ENCODE measurements at places on chromosomes 7 and 10.

DNA sequence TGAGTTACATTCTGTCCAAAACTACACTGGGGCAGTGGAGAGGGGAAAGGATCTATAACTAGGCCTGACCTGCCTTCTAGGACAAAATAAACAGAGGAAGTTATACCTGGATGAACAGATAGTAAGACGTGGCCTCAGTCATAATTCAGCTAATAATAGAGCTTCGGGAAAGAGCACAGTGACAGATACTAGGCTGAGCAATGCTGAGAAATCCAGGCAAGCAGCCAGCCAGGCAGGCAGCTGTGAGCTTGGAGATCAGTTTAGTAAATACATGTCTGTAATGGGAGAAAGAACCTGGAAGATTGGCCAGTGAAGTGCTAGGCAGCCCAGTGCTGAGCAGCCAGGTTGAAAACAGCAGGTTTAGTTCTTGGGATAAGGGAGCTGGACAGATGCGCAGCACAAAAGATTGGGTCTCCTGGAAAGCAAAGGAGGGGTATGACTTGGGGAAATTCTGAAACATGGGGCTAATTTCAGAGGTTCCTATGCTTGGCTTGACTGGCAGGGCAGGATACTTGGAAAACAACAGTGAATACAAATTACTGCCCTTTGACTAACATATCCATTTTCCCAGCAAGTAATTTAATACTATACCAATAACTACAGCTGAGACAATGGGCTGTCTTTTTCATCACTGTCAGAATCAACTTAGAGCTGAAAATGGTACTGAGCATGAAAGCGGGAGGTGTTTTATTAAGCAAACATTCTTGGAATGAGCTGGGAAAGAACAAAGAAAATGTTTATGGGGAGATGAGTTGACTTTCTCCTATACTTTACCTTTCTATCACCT, 140.8 kb downstream of the DGKB start:
- no peak for DNase-seq

GRCh38 chr7:6228361-6229229, 43.8 kb downstream of the CYTH3 start:
- no peak for DNase-seq

DNA sequence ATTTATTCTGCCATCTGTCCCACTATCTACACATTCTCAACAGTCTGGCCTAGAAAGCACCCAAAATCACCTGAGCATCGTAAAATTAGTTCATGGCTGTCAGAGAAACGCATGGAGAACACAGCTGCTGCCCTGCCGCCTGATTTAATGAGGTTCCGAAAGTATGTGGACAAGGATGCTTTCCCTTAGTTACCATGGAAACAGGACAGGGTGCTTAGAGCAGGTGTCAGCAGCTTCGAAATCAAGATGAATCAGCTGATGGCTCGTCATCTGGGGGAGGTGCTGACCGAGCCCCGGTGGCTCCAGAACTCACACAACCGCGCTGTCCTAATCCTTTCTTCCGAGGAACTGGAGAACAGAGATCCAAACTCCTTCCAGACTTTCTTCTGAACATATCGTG, 151.5 kb downstream of the TEX36 start:
- no peak for DNase-seq

DNA sequence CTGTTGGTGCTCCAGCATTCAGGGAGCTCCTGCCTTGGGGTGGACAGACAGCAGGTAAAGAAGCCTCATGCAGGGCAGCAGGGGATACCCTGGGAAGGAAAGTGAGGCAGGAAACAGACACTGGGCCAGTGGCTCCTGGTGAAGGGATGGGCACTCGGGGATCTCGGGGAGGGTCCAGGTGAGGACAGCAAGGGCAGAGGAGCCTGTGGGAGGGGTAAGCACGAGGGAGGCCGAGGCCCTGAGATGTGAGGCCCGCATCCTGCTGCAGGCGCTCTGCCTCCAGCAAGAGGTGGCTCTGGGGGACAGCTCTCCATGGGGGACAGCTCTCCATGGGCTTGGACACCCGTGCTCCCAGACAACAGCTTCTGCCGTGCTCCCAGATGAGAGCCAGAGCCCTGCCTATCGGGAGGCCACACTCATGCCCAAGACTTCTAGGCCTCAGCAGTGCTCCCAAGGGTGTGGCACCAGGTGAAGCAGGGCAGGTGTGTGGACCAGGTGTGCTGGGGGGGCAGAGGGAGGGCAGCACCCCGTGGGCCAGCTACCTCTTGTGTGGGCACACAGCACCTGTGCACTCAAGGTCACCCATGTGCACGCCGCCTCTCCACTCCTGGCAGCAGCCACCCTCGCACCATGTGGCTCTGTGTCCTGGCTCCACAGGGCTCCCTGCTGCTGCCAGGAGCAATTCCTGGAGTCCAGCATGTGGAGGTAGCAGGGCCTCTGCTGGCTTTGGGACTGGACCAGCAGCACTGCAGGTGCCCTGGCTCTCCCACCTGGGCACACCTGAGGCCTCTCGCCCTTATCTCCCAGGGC, 93.6 kb upstream of the INSIG1 start:
- no peak for DNase-seq

DNA sequence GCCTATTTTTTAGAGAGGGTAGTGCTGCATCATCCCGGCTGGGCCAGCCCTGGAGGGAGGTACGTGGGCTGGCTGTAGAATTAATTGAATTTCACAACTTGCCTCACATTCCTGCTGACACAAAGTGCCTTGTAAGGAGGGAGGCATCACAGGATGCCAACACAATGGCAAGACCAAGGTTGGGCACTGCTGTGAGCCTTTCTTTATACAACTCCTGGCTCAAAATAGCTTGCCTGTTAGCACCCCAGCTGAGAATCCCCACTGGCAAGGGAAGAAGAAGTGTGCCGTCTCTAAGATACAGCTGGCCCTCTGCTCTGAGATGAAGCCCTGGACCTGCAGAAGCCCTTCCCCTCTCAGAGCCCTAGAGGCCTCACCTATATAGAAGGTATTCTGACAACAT, 873.9 kb downstream of the GRID1 start:
- DNase-seq: no peak

DNA sequence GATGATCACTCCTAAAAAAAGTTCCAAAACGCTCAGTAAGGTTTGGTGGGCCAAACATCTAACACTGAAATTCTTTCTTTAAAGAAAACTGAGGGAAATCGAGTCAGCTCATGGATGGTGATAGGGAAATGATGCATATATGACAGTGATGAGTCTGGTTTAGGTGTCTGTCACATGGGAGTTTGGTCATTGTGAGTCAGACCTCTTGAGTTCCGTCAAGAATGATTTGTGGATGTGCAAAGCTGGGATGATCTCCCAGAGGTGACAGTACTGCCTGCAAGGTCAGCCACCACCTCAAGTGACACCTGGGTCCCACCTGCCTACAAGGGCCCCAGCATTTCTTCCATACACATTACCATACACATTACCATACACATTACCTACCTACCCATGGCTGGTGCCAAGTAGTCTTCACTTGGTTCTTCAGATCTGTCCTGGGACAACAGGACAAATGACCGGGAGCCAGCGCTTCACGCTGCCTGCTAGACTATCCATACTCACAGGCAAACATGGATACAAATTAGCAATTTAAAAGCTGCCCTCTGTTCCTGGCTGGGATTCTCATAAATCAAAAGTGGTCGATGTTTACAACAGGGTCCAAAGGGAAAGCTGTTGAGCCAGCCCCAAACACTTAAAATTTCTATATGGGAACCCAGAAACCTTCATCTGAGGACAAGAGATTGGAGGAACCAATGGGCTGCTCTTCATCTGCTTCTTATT, 128.4 kb downstream of the ADAM12 start:
- DNase-seq: no peak

GRCh38 chr10:34467364-34467763, 347.7 kb downstream of the PARD3 start:
- DNase-seq: no peak

GRCh38 chr7:84981055-84981976, 205.5 kb downstream of the SEMA3D start:
- DNase-seq: no peak

DNA sequence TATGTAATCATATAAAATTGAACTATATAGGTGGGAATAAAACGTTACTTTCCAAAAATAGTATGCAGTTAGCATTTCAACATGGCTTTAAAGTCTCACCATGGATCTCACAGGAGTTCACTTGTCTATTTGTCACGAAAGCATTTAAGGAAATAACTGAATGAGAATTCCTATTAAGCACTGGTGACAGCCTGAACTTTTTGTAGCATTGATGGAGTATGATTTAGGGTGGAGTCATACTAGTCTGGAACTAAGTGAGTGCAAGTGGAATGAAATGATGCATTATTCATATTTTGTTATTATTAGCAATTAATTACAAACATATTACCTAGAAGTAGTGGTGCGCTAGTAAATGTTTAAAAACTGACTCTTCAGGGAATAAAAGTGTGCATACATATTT, 26.0 kb upstream of the HIBADH start:
- no peak for DNase-seq

DNA sequence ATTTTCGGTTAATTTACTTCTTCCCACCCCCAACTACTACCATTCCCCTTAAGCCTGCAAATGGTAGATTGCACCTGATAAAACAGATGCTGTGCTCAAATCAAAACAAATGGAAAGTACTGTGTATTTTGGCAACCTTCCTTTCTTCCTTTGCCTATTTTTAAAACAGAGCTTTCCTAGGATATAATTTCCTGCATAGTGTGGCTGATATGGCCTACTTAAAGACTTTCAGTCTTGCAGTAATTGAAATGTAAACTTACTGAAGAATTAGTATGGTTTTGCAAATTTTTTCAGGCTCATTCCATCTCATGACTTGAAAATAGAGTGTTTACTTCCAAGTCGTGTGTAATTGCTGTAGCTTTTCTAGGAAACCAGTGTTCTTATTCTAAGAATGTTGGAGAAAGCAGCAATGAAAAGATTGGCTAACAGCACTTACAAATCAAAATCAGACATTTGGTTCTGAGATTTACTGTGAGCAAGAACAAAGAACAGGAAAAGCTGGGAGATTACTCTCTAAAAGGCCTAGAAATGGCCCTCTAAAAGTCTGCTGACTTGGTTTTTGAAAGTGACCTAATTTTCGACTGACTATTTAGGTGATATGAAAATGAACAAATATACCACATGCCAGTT, 52.0 kb downstream of the REEP3 start:
- DNase-seq: no peak

DNA sequence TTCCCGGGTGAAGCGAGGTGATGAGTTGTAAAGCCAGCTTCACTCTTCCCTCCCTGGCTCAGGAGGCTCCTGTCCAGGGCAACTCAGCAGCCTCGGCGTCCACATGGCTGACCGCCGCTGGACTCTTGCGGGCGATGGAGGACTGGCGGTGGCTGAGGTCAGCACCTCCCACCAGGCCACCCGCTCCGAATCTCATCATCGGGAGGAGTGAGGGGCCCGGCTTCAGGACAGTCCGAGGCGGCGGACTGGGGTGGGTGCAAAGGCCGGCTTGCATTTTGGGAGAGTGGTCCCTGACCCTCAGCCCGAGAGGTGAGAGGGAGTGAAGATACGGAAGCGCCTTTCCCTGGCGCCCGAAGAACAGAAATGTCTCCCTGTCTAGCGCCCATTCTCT, 759 bp downstream of the DNAJB12 start:
- no peak for DNase-seq

- no peak for DNase-seq
These were observed 67.5 kb upstream of the LRRC18 start for GRCh38 chr10:49007129-49007528.

GRCh38 chr7:157540020-157540419, 203.2 kb downstream of the DNAJB6 start:
- DNase-seq: no peak

- DNase-seq: no peak
These were observed 80.1 kb upstream of the ATP6V0A4 start for GRCh38 chr7:138878051-138878450.

DNA sequence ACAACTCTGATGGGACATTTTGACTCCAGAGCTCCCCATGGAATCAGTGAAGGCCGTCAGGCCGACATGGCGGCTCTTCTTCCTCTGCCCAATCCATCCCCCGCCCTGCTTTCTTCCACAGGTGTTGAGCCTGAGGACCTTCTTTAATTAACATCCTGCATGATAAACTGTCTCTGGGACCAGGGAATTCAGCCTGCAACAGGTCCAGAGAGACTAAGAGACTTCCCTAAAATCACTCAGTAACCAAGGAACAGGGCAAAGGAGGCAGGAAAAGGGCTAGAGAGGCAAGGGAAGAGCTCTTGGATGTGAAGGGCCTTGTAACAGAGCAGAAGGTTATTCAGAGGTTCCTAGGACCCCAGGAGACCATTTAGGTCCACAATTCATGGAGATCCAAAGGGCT, 6.0 kb upstream of the PDLIM1 start:
- no peak for DNase-seq

DNA sequence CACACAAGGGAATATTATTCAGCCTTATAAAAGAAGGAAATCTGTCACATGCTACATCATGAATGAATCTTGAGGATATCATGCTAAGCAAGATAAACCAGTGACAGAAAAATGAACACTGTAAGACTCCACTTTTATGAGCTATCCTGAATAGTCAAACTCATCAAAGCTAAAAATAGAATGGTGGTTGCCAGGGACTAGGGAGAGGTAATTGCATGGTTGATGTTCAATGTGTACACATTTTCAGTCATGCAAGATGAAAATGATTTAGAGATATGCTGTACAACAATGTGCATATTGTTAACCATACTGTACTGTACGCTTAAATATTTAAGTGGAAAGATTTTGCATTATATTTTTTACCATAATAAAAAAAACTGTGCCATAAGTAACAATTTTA, 1349.1 kb downstream of the XPNPEP1 start:
- no peak for DNase-seq

DNA sequence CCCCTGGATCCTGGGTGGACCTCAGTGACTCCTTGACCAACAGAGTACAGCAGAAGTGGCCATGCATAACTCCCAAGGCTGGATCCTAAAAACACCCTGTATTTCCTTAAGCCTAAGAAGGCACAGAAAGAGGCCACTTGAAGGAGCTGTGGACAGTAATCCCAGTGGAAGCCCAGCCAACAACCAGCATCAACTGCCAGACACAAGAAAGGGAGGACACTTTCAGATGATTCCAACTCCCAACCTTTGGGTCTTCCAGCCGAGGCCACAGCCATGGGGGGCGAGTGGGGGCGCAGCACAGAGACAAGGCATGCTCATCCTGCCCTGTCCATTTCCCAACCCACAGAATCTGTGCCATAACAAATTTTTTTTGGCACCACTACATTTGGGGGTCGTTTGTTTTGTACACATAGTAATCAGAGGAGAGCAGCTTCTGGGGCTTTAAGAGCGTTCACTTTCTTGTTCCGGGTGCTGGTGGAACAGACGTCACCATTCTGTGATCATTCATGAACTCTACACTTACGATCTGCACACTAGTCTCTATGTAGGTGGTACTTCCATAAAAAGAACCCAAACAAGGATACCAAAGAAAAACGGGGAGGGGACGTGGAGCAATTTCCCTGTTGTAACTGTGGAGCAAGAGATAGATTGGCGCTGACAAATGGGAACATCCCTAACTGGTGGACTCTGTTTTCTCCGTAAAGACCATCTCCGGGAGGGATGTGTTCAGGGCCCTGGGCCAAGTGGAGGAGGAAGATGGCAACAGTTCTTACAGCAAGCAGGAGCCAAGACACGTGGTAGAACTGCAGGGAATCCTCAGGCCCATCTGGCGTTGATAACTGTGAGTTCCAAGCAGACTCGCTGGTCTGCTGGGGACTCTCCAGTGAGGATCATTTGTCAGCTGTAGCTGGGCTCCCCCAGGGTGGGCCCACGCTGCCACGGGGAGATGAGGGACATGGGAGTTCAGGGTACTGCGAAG, 6.0 kb upstream of the SLC29A3 start:
- DNase-seq: no peak

Data from activated naive CD4-positive, alpha-beta T cell (primary cell).